ENCODE measurements at places on chromosomes 3 and 15.

- no peak for DNase-seq
Observed at GRCh38 chr3:16768956-16769355, 115.8 kb upstream of the PLCL2 start.

DNA sequence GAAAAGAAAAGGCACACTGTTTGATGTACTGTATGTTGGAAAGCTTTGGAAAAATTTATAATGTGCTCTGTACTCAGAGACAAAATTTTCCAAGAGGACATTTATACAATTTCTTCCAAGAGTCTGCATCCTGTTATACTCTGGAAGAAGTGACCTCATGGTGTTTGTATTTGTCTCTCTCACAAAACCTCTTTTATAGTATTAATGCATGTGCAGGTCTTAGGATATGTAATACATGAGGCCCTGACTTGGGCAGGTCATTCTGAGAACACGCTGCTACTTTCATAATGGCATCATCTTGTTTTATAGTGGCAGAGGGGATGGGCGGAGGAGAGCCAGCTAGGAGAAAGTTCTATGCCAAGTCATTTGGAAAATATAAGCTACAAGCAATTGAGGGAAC is 72.0 kb upstream of the P3H2 start:
- DNase-seq = no peak

DNA sequence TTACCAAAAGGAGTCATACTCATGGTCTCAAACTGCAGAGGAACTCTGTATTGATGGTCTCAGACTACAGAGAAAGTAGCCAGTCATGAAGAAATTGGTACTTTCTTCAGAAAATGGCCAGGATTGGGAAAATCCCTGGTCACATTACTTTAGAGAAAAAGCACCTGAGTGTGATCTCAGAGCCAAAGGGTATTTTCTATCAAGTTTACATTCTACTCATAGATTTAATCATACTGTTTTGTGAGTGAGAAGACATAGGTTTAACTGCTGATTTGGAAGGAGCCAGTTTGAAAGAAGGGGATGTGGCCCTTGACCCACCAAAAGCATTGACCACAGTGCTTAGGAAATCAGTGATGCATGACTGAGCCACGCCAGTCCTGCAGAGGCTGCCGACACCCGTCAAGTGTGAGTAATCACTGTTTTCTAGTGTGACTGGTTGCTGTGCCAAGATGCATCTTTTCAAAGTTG is 203.6 kb downstream of the AKAP13 start:
- no peak for DNase-seq

- DNase-seq = no peak
Observed at GRCh38 chr15:70047386-70048197, 50.1 kb downstream of the TLE3 start.

GRCh38 chr3:191382661-191383060 is 52.3 kb upstream of the UTS2B start:
- DNase-seq = no peak

- DNase-seq = no peak
Observed at GRCh38 chr3:29239376-29239775, 41.5 kb upstream of the RBMS3 start.

DNA sequence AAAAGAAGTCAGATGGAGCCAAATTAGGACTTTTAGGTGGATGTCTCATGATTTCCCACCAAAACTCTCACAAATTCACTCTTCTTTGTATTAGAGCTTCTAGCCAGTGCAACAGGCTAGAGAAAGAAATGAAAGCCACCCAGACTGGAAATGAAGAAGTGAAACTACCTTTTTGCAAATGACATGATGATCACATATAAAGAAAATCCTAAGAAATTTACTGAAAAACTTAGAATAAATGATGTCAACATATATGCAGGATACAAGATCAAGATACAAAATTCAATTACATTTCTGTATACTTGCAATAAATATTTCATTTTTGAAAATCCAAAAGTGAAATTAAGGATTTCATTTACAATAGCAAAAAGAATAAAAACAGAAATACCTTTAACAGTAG is 110.8 kb downstream of the LRIG1 start:
- no peak for DNase-seq

DNA sequence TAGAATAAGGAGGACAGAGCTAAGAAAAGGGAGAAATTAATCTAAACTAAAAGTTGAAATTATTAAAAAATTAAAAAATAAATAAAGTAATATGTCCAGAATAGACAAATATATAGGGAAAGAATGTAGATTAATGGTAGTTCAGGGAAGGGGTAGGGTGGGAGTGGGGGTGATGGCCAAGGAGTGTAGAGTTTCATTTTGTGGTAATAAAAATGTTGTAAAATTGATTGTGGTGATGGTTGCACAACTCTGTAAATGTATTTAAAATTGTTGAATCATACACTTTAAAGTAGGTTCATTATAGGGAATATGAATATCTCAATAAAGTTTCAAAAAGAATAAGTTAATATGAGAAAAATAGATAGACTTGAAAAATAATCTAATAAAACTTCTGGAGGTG is 21.0 kb upstream of the FNDC3B start:
- no peak for DNase-seq

GRCh38 chr3:12681089-12681942 is 17.4 kb upstream of the RAF1 start:
- no peak for DNase-seq

Measured in DMS153 (cell line).